Ureter (tissue), 1 donor: ENCODE measurements at places on chromosomes 2 and 18. TPM values are rescaled to one million over a fixed set of nuclear protein-coding genes. Genes with fewer than 3 reads are reported as not detected.

The GKN2 gene
- not detected for total RNA-seq

The POMC gene
- total RNA-seq: 0.68 TPM

The CROCC2 gene
- total RNA-seq: 0.23 TPM

- no peak for DNase-seq
Measured at GRCh38 chr2:1010415-1010930, 59.8 kb downstream of the SNTG2 start.

DNA sequence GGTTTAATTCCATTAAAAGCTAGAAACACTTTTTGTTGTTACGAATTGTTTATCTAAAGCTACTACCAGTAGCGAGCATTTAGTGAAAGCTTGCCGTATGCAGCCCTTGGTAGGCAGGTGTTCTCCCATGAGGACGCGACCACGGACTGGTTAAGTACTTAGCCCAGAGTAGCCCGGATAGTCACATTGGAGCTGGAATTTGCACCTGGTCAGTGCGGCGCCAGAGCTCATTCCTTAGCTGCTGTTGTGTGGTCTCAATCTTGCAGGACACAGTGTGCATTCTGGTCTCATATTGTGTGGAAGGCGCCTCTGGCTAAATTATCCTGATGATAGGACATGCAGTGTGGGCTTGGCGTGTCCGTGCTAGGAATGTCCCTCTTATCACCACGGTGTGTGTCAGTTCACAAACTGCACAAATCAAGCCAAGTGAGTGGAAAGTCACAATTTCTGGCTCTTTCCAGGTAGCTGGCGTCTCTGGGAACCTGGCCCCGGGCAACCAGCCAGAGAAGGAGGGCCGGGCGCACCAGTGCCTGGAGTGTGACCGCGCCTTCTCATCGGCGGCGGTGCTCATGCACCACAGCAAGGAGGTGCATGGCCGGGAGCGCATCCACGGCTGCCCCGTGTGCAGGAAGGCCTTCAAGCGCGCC is 133.3 kb downstream of the ZNF236 start:
- DNase-seq: no peak

GRCh38 chr2:168467729-168468128 is 11.7 kb downstream of the CERS6 start:
- no peak for DNase-seq

DNA sequence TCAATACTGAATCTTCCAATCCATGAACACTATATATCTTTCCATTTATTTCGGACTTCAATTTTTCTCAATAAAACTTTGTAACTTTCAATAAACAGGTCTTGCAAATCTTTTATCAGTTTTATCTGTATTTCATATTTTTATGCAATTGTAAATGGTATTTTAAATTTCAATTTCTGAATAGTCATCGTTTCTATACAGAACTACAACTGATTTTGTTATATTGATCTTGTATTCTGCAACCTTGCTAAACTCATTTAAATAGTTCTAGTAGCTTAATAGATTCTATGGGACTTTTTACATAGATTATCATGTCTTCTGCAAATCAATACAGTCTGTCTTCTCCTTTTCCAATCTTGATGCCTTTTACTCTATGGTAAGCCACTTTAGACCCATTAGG is 90.4 kb downstream of the FAM228A start:
- DNase-seq: no peak

DNA sequence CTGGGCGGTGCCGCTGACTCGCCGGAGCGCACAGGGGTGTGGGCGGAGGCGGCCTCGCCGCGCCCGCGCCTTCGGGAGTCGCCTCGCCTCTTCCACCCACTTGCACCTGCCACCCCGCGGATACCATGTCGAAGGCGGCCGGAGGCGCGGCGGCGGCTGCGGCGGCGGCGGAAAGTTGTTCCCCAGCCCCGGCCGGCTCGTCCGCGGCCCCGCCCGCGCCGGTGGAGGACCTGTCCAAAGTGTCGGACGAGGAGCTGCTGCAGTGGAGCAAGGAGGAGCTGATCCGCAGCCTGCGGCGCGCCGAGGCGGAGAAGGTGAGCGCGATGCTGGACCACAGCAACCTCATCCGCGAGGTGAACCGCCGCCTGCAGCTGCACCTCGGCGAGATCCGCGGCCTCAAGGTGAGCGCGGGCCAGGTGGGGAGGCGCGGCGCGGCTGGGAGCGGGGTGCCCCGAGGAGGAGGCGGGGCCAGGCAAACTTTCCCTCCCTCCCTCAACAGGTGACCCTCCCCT is 766 bp downstream of the CCDC85A start:
- DNase-seq: no peak
